ENCODE measurements at places on chromosomes 1 and 21.

DNA sequence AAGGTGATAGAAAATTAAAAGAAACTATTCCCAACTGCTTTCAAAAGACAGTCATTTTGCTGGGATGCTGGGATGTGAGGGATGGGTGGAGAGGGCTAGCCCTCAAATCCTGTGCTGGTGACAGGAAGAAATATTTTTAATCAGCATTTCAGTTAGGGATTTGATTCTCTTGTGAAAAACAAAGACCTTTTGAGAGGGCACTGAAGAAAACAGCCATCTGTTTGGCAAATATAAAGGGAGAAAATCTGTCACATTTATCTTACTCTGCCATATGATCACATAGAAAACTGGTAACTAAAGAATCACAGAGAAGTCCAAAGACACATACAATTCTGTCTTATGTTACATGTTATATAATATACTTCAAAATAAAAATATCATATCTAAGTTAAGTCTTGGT, 12.3 kb downstream of the STXBP3 start:
- no peak for DNase-seq

DNA sequence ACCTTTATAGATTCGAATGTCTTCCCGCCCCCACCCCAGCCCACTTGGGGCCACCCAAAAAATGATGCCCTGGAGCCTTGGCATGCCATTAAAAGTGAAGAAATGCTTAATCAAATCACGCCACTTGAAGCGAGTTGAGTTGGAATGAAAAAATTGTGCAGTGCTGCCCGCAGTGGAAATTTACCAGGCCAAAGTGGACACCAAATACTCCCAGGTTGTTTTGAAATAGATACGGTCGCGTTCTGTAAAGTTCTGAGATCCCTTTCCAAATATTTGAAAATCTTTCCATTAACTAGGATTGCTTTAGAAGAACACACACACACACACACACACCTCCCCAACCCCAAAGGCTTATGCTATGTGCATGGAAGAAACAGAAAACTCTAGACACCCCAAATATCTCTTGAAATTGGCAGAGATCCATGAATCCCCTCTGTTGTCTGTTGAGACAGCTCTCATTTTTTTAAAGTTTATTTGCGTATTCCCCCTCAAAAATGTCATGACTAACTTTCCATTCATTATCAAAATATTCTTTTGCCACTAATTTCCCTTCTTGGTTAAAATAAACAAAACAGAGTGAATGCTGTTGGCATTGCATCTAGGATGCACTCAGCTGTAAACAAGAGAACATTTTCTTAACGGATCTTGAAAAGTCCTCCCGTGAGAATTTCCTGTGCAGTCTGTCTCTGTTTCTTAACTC, 142.3 kb upstream of the KCNE2 start:
- no peak for DNase-seq

DNA sequence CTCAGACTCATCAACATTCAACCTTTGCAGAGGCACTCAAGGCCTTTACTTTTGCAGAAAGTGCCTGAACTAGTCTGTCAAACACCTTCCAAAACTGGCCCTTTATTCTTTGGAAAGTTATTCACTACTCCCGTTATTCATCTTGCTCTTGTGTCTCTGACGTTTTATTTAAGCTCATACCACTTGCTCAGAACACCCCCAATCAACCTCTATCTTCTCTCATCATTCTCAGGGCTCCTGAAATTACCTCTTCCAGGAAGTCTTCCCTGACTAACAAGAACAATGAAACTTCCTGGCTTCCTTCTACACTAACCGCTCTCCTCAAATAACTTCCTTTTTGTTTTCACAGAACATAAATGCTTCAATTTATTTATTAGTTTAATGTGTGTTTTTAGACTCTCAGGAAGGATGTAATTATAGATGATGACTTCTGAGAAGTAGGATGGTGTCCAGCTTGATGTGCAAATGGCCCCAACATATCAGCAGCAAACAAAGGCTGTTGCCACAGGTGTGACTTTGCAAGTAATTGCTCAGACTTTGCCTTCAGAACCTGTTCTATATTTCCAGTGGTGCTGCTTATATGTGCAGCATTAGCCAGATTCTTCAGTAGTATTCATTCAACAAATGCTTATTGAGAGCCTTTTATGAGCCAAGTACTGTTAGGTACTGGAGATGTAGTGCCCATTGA, 22.8 kb upstream of the BATF3 start:
- no peak for DNase-seq

GRCh38 chr1:200895801-200896530, 1.3 kb downstream of the INAVA start:
- no peak for DNase-seq

DNA sequence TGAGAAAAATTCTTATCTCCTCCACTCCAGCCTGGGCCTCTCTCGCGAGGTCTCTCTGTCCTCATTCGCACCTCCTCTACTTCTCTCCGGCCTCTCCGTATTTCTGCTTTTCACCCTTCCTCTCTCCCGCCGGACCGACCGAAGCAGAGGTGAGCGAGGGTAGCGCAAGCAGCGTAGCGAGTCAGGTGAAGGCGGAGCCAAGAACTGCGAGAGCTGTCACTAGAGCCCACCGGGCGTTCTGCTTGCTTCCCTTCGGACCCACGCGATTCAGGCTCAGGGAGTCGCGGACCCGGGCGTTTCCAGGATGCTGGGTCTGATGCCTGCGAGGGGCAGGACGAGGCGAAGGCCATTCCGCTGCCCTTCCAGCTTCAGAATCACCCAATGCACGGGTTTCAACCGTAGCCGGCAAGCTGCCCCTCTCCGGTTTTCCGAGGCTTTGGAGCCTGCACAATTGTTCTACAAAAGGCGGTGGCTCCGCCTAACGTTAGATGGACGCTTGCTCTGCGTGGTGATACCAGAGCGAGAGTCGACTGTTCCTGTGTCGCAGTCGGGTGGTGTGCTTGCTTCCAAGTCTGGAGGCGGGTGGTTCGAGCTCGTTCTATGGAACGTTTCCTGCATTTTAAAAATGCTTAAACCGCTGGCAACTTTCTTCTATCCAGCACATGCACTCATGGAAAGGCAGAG, 310.2 kb downstream of the FAM72C start:
- DNase-seq, result no peak

DNA sequence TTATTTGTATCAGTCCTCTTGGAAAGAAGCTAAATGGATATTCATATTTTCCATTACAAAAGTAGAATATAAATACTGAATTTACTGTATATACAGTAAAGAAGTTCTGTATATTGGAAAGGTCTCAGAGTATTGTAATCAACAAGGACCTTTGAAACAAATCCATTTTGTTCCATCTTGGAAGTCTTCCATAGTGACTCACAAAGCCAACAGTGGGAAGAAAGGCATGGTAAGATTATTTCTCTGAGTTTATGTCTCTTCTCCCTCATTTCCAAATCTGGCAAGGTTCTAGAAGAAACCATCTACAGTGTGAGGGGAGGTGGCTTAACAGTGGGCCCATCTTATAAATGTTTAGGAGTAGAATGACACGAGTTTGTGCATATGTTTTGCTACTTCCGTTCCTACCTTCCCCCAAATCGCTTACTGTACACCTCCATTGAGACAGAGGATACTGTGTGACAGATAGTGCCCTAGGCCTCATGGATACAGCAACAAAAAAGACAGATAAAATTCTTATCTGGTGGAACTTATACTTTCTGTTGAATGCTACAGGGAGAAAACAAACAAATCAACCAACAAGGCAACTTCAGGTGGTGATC, 22.1 kb upstream of the SSX2IP start:
- no peak for DNase-seq

- DNase-seq, result no peak
Measured at GRCh38 chr1:68346188-68346808, 103.5 kb downstream of the RPE65 start.

- no peak for DNase-seq
Measured at GRCh38 chr1:53391982-53392381, 64.1 kb upstream of the LRP8 start.

DNA sequence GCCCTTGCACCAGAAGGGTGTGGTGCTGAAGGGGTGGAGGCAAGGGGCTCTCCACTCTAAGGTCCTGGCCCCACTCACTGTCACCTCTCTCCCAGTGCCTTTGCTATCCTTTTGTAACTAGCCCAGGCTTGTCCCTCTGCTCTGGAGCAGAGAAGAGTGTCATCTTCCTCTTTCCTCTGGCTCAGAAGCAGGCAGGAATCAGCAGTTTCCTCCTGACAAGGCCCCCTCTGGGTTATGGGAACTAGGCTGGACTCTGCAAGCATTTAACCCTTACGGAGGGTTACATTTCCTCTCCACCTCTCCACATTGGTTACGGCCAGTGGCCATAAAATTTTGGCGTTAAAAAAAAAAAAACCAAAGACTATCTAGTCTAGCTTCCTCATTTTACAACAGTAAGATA, 30.4 kb downstream of the PLXNA2 start:
- no peak for DNase-seq

- no peak for DNase-seq
Measured at GRCh38 chr1:201358596-201358995, 18.9 kb downstream of the TNNT2 start.

DNA sequence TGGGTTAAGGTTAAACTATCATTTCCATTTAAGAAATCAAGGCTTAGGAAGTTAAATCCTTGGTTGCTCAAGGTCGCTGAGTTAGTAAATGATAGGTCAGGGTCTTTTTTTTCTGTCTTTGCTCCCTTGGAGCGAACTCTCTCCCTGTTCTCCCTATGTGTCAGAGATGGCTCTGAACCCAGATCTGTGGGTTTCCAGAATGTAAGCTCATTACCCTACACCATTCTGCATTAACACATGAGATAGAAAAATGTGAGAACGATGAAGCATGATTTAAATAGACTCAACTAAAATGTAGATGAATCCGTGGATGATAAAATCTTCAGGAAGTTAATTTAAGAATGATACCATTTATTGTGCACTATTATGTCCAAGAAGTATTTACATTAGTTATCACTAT, 25.0 kb upstream of the ST6GALNAC3 start:
- no peak for DNase-seq

DNA sequence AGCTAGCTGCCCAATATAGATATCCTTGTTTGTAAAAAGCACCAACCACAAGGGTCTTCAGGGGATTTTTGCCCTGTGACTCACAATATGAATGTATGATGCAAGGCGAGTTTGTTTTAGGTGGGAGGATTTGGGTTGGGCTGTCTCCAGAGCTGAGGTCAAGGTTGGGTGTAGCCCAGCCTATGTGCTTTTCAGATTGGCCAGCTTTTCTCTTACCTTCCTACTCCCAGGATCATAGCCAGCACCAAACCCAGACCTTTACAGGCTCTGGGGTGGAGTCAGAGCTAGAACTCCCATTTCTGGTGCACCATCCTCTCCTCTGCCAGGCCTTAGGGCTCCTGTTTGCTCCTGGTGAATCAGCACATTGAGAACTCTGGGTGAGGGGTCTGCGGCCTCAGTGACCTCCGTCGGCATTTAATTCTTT, 55.6 kb upstream of the GCLM start:
- DNase-seq, result no peak

DNA sequence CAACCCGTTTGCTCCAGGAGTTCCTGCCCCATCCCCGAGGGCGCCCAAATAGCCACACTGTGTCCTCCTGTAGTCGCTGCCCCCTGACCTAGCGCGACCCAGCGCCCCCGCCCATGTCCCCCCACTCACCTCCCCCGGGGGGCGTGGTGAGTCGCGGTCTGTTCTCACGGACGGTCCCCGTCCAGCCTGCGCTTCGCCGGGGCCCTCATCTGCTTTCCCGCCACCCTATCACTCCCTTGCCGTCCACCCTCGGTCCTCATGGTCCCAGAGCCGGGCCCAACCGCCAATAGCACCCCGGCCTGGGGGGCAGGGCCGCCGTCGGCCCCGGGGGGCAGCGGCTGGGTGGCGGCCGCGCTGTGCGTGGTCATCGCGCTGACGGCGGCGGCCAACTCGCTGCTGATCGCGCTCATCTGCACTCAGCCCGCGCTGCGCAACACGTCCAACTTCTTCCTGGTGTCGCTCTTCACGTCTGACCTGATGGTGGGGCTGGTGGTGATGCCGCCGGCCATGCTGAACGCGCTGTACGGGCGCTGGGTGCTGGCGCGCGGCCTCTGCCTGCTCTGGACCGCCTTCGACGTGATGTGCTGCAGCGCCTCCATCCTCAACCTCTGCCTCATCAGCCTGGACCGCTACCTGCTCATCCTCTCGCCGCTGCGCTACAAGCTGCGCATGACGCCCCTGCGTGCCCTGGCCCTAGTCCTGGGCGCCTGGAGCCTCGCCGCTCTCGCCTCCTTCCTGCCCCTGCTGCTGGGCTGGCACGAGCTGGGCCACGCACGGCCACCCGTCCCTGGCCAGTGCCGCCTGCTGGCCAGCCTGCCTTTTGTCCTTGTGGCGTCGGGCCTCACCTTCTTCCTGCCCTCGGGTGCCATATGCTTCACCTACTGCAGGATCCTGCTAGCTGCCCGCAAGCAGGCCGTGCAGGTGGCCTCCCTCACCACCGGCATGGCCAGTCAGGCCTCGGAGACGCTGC, 1.1 kb downstream of the HTR6 start:
- DNase-seq, result no peak

GRCh38 chr1:238914346-238914745, 472.0 kb upstream of the CHRM3 start:
- no peak for DNase-seq

GRCh38 chr1:45669859-45670655, 16.3 kb downstream of the GPBP1L1 start:
- DNase-seq, result no peak

- no peak for DNase-seq
Measured at GRCh38 chr1:239742416-239743109, 349.1 kb upstream of the FMN2 start.

DNA sequence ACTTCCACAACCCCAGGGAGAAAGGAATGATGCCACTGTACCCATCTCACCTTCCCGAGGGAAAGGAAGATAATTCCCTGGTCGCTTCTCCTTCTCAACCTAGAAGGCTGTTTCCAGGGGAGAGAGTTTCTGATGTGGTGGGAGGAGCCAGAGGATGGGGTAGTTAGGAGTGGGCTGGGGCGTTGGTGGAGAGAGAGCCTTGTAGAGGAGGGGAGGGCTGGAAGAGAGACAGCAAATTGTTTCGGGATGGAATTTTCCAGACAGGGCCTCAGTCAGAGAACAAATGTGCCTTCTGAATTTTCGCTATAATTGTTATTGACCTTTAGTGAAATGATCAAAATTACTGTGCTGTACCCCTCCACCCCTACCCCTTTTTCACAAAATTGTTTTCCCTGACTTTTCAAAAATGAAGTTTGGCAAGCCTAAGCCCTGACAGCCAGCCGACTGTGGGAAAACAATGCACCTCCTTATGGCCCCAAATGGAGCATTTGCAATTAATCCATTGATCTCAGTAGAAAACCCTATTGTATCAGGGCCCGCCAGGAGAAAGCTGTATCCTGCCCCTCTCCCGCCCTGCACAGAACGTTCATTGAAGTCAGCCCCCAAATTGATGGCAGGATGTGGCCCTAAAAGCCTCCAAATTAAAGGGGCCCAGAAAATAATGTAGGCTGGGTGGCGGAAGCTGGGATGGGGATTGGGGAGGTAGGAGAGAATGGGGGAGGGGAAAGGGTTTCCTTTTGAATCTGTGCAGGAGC, 69.1 kb upstream of the JUN start:
- no peak for DNase-seq

Measured in activated T-helper 1 cell treated with anti-CD3 and anti-CD28 coated beads, Interleukin-12 subunit alpha, Interleukin-12 subunit beta, Interleukin-2, Interleukin-4 antibody, amounts not matched to agents 30 ng/mL and 10 ng/mL and 1 ng/mL, durations not matched to agents 14 hours and 24 hours and 36 hours (primary cell).